ENCODE measurements at places on chromosomes 13 and 19.
A peak's percentile ranks its signal among the peaks of the same experiment; 100 is the strongest.

GRCh38 chr13:40186626-40187323 is 479.7 kb downstream of the FOXO1 start:
- no peak for DNase-seq

- DNase-seq, result no peak
Observed at GRCh38 chr13:69556540-69557196, 551.0 kb upstream of the ATXN8OS start.

DNA sequence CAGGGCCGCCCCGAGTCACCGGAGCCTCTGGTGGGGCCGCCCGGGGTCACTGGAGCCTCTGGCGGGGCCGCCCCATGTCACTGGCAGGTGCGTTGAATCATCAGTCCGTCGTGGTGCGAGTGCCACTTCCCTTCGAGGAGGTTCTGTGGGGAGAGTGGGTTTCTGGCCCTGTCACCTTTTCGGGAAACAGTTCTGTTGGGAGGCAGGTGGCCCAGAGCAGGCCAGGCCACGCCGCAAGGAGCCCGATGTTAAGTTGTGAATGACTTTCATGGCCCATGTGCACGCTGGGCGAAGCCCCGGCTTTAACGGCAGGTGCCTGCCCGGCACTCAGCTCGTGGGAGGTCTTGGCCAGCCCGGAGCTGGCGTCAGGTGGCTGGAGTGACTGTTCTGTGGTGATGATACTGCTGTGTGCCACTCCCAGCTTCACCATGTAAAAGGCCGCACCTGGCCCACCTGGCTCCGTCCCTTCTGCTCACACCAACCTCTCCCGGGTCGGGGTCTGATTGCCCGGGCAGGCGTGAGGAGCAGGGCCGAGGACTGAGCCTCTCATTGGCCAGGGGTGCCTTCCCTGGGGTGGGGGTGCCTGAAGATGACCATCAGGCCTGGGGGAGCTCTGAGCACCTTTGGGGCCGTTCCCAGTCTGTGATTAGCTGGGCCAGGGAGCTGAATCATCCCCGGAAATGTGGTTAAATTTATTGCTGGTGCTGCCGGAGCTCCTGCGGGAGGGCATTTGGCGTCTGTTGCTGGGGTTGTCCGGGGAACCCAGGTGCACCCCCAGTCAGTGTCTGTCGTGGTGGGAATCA is 29.2 kb downstream of the CSNK1G2 start:
- no peak for DNase-seq

- DNase-seq, result no peak
Observed at GRCh38 chr13:106095406-106095805, 440.1 kb downstream of the EFNB2 start.

DNA sequence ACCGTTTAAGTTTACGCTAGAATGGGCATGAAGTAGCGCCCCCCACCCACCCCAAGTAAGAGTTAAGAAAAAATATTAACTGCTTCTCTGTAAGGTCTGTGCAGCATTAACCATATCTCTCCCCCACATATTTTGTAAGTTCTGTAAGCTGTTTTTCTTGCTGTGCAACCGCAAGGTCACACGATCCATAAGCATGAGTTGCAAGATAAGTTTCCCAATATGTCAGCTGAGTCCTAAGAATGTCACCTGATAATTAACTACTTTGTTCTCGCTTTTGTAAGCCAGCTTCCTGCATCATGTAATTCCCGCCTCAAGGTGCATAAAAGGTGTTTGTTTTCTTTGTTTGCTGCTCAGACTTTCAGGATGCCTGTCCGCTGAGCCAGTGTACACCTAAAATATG is 187.0 kb downstream of the MYO16 start:
- DNase-seq, result no peak

GRCh38 chr19:50669302-50670101 is 20.3 kb downstream of the C19orf81 start:
- peak; percentile 49 for DNase-seq

Data from iPS-NIHi11 (cell line).